T-helper 1 cell (primary cell): ENCODE measurements at places on chromosomes 3 and 15.

DNA sequence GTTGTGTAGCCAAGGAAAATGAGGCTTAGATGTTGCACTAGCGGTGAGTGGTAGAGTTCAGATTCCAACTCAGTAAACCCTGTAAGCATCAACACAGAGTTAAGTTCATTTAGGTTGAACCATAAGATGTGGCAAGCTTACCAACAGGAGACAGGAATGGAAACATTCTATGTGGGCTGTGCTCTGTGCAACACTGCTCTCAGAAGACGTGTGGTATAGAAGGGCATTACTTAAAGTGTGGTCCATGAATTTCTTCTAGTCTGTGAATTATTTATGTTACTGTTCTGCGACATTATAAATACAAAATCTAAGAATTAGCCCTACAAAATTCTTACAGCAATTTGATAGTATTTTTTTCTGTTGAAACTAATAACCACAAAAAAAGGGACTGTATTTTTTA, 213.3 kb downstream of the GRM7 start:
- no peak for DNase-seq

GRCh38 chr3:42653303-42653559, 266 bp upstream of the ZBTB47 start:
- no peak for DNase-seq

GRCh38 chr15:71792521-71792920, 17.8 kb upstream of the NR2E3 start:
- DNase-seq: no peak

DNA sequence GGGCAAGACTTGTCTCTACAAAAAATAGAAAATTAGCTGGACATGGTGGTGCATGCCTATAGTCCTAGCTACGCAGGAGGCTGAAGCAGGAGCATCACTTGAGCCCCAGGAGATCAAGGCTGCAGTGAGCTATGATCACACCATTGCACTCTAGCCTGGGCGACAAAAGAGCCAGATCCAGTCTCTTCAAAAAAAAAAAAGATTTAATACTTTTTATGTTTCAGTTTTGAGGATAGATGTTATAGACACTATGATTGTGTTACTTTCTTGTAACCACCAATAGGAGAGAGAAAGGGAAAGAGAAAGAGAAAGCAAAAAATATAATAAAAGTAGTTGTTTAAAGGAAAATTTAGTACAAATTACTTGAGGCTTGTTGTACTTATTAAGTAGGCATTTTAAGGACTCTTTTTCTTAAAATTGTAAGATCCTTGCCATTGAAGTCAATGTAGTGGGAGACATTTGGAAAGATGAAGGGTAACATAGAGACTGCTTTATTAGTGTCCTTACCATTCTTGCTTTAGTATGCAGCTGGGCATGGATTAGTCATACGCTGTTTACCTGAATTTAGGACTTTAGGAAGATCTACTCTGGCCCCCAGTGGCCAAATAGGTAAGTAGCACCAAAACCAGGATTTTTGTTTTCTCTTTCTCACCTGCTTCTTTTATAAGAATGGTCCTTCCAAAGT, 35.1 kb upstream of the ZDHHC23 start:
- DNase-seq: peak; percentile 5

DNA sequence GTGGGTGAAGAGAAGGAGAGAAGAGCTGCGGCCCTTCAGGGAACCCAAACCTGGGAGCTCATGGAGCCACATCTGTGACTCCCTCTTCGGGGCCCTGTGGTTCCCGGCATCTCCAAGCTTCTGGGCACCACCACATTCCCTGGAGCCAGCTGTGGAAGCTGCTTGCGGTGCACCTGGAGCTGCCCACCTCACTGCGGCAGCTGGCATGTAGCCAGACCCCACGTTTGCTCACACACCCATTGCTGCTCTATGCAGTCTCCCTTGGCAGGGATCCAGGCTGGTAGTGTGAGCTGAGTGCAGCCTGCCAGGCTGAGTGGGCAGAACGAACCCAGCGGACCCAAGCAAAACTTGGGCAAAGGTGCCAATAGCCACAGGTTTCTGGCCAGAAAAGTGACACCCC, 16.8 kb upstream of the PLA2G4E start:
- no peak for DNase-seq

DNA sequence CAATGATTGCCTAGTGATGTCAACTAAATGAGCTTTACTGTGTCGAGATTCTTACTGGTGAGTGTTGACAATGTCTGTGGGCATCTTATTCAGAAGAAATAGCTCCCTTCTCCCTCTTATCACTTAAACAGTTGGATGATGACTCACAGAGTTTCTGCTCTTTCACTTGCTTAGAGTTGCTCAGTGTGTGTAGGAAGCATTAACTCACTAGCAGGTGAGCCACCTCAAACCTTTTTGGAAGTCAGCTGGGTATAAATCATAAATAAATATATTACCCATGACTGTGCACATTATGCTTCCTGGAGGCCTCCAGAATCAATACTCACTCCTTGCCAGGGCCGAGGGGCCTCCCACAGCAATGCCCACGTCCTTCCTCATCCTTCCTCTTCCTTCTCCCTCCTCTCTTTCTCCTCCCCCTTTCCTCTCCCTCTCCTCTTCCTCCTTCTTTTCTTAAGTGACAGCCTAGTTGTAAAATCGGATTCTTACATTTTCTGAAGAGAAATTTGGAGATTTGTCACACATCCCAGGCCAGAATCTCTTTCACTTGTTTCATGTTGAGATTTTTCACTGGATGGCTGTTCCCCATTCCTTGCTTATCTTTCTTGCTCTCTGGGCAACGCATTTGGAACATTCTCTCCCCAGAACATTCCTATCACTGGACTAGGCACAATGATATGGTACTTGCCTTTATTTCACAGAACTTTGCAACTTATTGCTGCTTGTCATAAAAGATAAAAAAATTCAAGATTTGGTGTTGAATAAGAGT, 17.5 kb downstream of the SHC4 start:
- DNase-seq: no peak

GRCh38 chr3:146142757-146143156, 18.2 kb downstream of the PLOD2 start:
- DNase-seq: no peak

DNA sequence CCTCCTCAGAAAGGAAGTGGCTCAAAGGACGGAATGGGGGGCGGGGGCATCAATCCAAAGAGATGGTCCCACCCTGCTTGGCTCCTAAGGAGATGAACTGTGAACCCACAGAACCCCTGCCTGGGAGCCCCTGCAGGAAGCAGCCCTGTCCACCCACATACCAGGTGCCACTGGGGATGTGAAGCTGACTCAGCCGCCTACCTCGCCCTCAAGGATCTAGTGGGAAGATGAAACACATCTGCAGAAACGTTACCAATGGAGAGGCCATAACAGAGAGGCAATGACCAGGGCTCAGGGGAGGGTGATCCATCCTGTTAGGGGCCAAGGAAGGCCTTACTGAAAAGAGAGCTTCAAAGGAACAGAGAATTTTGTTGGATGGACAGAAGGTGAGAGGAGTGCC, 35.1 kb downstream of the EAF1 start:
- DNase-seq: no peak

GRCh38 chr3:87901141-87901540, 157.7 kb downstream of the CGGBP1 start:
- no peak for DNase-seq

- no peak for DNase-seq
Measured at GRCh38 chr3:186979852-186980251, 49.5 kb downstream of the ST6GAL1 start.

GRCh38 chr15:80105595-80105994, 46.1 kb downstream of the ZFAND6 start:
- no peak for DNase-seq

DNA sequence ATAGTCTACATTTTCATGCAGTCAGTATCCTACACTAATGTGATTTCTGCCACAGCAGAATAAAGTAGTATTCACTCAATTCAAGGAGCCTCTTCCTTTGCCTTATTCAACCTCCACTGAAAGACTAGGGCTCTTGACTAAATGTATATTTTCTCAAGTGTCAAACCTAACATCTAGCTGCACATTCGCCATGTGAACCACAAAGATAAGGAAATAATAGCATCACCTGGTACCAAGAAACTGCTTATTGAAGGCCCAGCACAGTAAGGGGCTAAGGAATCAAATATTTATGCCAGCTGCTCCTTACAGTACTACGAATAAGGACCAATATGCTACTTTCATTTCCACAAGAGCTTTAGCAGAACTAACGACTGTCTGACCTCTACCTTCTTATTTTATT, 1.3 kb downstream of the SRP14 start:
- no peak for DNase-seq

DNA sequence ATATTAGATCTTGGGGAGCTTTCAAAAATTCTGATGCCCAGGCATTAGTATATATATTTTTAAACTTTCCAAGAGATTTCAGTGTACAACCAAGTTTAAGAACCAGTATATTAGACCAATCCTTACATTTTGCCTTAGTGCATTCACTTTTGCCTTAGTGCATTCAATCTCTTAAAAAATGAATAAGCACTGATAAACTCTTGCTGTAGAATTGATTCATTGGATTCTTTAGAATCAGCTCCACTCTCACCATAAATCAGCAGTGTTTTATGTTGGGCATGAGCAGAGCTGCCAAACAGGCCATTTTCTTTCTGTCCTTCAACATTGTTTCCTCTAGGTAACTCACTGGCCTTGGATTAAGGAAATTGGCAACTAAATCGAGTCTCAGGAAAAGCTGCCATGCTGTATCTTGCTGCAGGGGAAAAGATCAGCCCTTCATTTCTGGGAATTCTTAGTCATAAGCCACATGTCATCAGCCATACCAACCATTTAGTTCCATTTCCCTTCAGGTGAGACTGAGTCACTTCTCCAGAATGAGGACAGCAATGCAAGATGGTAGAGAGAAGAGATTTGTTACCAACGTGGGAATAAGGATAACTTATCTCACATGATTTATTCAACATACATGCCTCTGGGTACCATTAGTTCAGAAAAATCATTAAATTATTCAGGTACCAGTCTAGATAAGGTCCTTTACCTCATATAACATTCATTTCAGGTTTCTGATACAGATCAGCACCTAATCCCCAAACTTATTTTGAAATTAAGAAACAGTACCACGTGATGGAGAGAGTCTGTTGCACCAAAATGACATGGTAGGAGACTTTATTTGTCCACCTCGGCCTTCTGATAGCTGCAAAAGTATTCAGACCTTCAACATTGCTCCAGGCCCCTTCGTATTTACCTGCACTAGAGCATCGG, 192.5 kb downstream of the P3H2 start:
- DNase-seq: peak; percentile 9

GRCh38 chr15:60660290-60661051, 181.5 kb upstream of the ICE2 start:
- DNase-seq: peak; percentile 68

- no peak for DNase-seq
Measured at GRCh38 chr15:42286445-42287029, 13.3 kb upstream of the TMEM87A start.

GRCh38 chr3:72271216-72271615, 486.3 kb upstream of the PROK2 start:
- DNase-seq: no peak

- no peak for DNase-seq
Measured at GRCh38 chr15:88032787-88033186, 223.8 kb downstream of the NTRK3 start.

GRCh38 chr3:4800595-4800994, 178.6 kb upstream of the BHLHE40 start:
- DNase-seq: no peak

GRCh38 chr15:51724673-51725072, 12.8 kb downstream of the LYSMD2 start:
- DNase-seq: no peak

DNA sequence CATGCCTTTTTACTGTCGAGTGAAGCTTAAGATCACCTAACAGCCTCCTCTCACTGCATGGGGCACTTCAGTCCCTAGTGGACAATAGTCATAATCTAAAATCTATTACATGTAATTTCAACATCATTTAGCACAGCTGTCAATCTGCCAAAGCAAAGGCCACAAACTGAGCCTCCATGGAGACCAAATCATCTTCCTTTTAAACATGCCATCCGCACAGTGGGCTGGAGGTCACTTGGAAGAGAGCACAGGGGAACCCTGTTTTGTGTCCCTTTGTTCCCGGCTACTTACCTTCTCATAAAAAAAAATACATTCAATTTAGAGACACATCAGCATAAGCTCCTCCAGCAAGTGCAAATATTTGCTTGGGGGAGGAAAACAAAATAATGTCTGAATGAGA, 167.3 kb downstream of the SQOR start:
- no peak for DNase-seq

- DNase-seq: peak; percentile 100
Measured at GRCh38 chr3:195442573-195443390, at the start of gene ACAP2. Gene ACAP2 (minus strand): TSS chr3:195443020. CDS start chr3:195442847, 173 bp downstream.

GRCh38 chr15:78023865-78024518, 53.5 kb downstream of the TBC1D2B start:
- DNase-seq: no peak

DNA sequence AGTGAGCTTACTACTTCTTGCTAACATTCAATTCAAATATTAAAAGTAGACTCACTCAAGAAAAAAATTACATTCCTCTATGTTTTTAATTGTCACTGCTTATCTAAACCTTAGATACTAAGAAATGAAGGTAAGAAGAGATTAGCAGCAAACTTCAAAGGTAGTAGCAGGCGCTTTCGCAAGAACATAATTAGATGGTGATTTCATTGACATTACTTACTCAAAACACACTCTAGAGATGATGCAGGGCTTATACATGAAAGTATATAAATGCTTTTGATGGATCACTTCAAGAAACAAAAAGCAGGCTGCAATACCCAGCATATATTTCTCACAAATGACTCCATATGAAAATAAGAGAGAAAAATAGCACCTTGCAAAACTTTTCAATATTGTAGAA, 86.8 kb downstream of the FSIP1 start:
- DNase-seq: no peak

GRCh38 chr15:64092864-64093626, 593 bp downstream of the CIAO2A start:
- peak; percentile 62 for DNase-seq

GRCh38 chr3:151550642-151551041, 89.8 kb upstream of the IGSF10 start:
- DNase-seq: no peak

DNA sequence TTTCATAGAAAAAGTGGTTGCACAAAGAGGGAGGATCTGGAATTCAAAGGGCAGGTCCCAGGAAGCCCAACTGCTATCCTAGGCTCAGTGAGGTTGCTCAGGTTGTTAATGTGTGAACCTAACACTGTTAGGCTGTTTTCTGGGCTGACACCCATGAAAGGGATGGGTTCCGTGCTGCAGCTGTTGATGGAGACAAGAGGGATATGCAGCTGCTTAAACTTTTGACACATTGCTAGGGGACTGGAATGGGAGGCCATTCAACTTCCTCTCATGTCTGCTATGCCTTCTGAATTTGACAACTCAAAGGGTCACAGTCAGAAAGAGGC, 198.0 kb upstream of the NR2E3 start:
- DNase-seq: no peak
